ENCODE measurements at places on chromosomes 3 and 15. TPM values are rescaled to one million over a fixed set of nuclear protein-coding genes. Genes with fewer than 3 reads are reported as not detected.
A peak's percentile ranks its signal among the peaks of the same experiment; 100 is the strongest.

KIF23 gene
- 107 TPM for total RNA-seq

TTC23 gene
- total RNA-seq, result 14.2 TPM

DNASE1L3 gene
- not detected for total RNA-seq

GHSR gene
- not detected for total RNA-seq

MUC13 gene
- not detected for total RNA-seq

GJD2 gene
- not detected for total RNA-seq

STRIT1 gene
- total RNA-seq, result not detected

NANOGP8 gene
- not detected for total RNA-seq

DNA sequence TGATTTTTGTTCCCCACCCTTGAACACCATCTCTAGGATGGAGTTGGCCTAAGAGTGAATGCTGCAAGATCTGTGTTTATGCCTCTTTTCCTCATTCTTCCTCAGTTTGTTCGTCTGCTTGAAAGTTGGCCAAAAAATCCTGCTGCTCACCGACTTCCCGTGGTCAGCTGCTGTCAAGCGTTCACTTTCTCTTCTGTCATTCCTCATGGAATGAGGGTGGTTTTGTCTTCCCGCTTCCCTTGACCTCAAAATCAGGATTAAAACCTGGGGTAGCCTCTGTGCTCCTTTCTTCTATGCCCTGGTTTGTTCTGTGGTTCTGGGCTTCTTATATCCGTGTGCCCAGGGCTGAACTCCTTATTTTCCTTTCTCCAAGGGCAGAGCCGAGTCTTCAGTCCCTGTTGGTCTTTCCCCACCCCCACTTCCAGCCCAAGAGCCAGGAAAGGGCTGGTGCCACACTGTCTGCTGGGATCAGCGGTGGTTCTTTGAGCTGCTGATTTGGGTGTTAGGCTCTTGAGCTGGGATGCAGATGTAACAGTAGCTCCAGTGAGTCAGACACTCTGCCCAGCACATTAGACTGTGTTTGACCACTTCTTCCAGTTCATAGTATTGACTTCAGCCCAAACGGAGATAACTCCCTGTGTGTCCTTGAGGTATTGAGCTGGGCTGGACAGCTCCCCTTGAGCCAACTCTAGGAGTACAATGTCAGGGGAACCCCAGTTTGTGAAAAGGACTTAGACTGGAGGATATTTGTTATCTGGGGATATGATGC, 2.3 kb downstream of the SERF2 start:
- DNase-seq, result peak; percentile 15

- no peak for DNase-seq
Measured at GRCh38 chr3:192902549-192902948, 15.1 kb downstream of the MB21D2 start.

- DNase-seq, result no peak
Measured at GRCh38 chr3:48897460-48898376, 964 bp downstream of the SLC25A20 start.

DNA sequence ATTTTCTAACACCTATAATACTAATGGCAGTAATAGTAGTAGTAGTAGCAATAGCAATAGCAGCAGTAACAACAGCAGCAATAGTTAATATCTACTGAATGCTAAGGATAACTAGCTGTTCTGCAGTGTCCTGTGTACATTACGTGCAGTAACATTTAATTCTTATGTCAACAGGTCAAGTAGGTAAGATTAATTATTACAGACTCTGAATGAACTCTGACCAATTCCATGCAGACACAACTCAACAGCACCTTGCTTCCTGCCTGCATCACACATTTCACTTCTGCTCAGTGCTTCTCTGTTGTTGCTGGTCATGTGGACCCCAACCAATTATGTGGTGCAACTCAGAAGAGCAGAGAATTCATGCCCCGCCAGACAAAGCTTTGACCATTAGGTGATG, 39.9 kb upstream of the ARHGEF26 start:
- DNase-seq, result no peak

DNA sequence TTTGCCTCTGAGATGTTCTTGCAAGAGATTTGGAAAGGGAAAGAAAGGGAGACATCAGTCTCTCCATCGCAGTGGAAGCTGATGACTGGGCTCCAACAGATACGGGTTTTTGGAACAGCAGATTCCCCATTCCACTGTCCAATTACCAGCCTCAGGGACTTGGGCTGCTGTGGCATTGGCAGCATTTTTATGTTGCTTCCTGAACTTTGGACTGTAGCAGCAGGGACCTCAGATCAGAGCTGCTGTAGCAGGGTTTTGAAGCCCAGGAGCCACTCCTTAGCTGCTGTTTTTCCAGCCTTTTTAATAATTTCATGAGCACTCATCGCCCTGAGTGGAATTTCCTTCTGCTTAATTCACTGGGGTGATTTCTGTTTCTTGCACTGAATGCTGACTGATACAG, 135.7 kb upstream of the SLCO3A1 start:
- DNase-seq, result no peak

GRCh38 chr3:13194285-13195209, 121.3 kb upstream of the IQSEC1 start:
- no peak for DNase-seq

DNA sequence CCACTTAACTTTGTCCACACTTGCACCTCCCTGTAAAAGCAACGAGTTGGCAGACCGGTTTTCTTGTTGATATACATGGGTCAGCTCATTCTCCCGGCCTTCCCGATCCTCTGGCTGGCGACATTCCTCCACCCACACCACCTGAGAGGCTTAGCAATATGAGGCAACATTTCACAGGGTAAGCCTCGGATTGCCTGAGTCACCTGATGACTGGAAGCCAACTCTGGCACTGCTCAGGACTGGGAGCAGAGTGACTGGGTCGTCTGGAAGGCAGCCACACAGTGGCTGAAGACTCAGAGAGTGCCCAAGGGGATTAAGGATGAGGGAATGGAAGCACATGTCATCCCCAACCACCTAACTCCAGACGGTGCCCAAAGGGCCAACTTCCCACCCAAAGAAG, 9.8 kb downstream of the HOMER2 start:
- peak; percentile 69 for DNase-seq

DNA sequence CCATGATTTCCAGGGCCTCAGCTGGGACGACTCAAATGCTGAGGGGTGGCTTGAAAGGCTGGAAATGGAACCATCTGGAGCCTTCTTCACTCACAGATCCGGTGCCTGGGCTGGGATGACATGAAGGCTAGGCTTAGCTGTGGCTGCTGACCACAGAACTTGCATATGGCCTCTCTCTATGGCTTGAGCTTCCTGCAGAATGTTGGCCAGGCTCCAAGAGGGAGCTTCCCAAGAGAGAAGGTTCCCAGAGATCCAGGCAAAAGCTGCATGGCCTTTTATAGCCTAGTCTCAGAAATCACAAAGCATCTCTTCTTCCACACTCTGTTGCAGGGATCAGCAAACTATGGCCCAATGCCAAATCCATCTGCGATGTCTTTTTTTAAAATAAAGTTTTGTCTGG, 44.8 kb downstream of the GATM start:
- peak; percentile 65 for DNase-seq

- DNase-seq, result no peak
Measured at GRCh38 chr15:65174509-65174908, 10.6 kb downstream of the CLPX start.

GRCh38 chr15:59999612-60000112, 4.4 kb upstream of the FOXB1 start:
- no peak for DNase-seq

DNA sequence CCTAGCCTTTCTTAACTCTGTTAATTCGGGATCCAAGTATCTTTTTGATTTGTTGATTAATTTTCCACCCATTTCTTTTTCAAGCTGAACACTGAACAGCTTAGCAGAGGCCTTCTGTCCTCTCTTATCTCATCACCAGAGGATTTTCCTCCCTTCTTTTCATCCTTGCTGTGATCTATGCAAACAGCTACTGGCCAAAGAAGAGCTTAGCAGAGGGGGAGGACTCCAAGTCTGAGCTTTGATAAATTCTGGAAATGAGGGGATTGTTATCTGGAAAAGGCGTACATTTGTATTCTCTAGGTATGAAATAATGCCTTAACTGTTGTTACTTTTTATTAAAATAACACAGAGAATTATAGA, 13.4 kb downstream of the DZIP3 start:
- no peak for DNase-seq

- no peak for DNase-seq
Measured at GRCh38 chr3:183163563-183163962, 1.0 kb upstream of the LAMP3 start.

- DNase-seq, result no peak
Measured at GRCh38 chr15:74904190-74904805, 2.4 kb downstream of the FAM219B start.

DNA sequence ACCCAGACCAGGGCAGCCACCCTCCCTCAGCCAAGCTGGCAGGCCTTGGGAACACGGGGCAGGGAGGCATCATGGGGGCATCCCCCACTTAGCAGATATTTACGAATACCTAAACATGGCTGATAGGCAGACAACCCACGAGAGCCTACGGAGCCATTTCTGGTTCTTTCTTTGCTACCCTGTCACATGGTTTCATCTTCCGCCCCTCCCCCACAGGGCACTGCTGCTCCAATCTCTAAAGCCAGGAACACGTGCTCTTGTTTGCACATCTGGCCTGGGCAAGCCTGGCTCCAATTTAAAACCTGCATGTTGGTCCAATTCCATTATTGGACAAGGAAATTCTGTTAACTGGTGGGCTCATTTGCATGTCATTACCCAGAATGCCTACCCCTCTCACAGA, 447.4 kb upstream of the NR2F2 start:
- DNase-seq, result no peak

GRCh38 chr3:133851266-133851906, 44.3 kb downstream of the RAB6B start:
- no peak for DNase-seq

DNA sequence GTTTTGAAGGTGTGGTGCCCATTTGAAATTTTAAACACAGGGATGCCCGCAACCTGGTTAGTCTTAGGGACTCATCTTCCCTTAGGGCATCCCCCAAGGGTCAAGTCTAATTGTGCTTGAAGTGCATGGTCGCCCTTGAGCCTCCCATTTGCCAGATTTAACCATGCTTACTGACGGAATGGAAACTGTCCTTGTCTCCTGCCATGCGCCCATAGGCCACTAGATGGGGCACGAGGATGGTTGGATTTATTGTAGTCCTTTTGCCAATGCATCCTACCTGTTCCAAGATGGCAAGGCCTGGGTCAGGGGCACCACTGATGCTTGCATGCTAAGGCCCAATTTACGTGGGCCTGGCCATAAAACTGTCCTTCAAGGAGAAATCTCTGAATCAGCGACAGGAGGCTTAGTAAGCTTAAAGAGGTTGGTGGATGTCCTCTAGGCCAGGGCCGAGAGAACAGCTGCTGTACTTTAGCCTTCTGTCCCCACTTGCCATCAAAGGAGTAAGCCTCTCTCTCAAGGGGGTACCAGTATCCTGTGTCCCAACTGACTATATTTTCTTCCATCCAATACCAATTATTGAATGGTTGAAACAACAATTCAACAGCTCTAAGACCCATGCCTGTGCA, 355.4 kb downstream of the OTOL1 start:
- peak; percentile 31 for DNase-seq

GRCh38 chr3:22380253-22380652, 629.2 kb upstream of the ZNF385D start:
- no peak for DNase-seq

DNA sequence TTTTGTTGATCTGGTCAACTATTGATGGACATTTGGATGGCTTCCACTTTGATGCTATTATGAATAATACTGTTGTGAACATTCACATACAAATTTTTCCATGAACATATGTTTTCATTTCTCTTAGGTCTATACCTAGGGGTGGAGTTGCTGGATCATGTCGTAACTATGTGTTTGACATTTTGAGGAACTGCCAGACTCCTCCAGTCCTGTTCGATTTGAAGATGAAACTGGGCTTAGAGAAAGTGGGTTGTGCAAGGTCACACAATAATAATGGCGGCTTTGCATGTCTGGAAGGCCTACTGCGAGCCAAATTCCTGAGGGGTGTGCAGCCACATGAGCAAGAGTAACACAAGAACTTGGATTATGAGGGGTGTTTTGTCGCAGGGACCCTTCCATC, 2.6 kb downstream of the TSEN2 start:
- no peak for DNase-seq

- no peak for DNase-seq
Measured at GRCh38 chr15:39797407-39797806, 14.8 kb upstream of the FSIP1 start.

GRCh38 chr15:62994975-62995681, 47.4 kb upstream of the TPM1 start:
- DNase-seq, result peak; percentile 43

GRCh38 chr3:183189641-183190040, 27.1 kb upstream of the LAMP3 start:
- peak; percentile 24 for DNase-seq

GRCh38 chr3:39278616-39278935, 1.3 kb downstream of the CX3CR1 start:
- no peak for DNase-seq
